Motor neuron (in vitro differentiated cells): ENCODE measurements at places on chromosomes 1 and 21. TPM values are rescaled to one million over a fixed set of nuclear protein-coding genes. Genes with fewer than 3 reads are reported as not detected.

CYP4Z1 gene
- 0.15 and 0.24 TPM in 2 replicates for total RNA-seq

EPHA2 gene
- total RNA-seq = 3.3 and 4.5 TPM in 2 replicates

CCDC185 gene
- 0.14 and 0.31 TPM in 2 replicates for total RNA-seq

PRAMEF20 gene
- 0.46 TPM in 1 of 2 replicates, not detected in the other for total RNA-seq

VHLL gene
- 0.78 and 1.6 TPM in 2 replicates for total RNA-seq

HENMT1 gene
- total RNA-seq = 2.8 and 3.1 TPM in 2 replicates

AMPD1 gene
- not detected in 2 replicates for total RNA-seq

FMN2 gene
- 27.9 and 47.7 TPM in 2 replicates for total RNA-seq

PUSL1 gene
- total RNA-seq = 24.6 and 27.7 TPM in 2 replicates

CLEC20A gene
- 0.31 TPM in 1 of 2 replicates, not detected in the other for total RNA-seq

ALG14 gene
- 1.4 and 4.1 TPM in 2 replicates for total RNA-seq

GJA8 gene
- 0.17 and 0.41 TPM in 2 replicates for total RNA-seq

TMEM269 gene
- 1.1 and 1.2 TPM in 2 replicates for total RNA-seq

ZFYVE9 gene
- 45.2 and 45.4 TPM in 2 replicates for total RNA-seq

PLA2G2C gene
- total RNA-seq = 0.11 and 0.20 TPM in 2 replicates

C1QTNF12 gene
- total RNA-seq = 0.99 and 5.5 TPM in 2 replicates

ARPC5 gene
- total RNA-seq = 670 and 690 TPM in 2 replicates

CLCA4 gene
- total RNA-seq = 0.32 and 0.41 TPM in 2 replicates

MOV10 gene
- total RNA-seq = 8.8 and 18.3 TPM in 2 replicates

TSPAN2 gene
- 5.1 TPM in 2 replicates for total RNA-seq

OR2T29 gene
- total RNA-seq = 0.38 and 0.41 TPM in 2 replicates

USH2A gene
- 0.37 and 0.50 TPM in 2 replicates for total RNA-seq

FCRL6 gene
- 0.27 and 1.2 TPM in 2 replicates for total RNA-seq

FALEC gene
- 4.1 TPM in 1 of 2 replicates, not detected in the other for total RNA-seq

MXRA8 gene
- 102 and 115 TPM in 2 replicates for total RNA-seq

MLLT11 gene
- total RNA-seq = 164 and 177 TPM in 2 replicates

ESRRG gene
- total RNA-seq = 3.7 and 8.8 TPM in 2 replicates

SPOCD1 gene
- total RNA-seq = 0.05 and 0.56 TPM in 2 replicates

LRRC39 gene
- total RNA-seq = 1.6 and 2.3 TPM in 2 replicates

VCAM1 gene
- total RNA-seq = 58.7 and 62.8 TPM in 2 replicates

OR2T11 gene
- total RNA-seq = 1.2 TPM in 1 of 2 replicates, not detected in the other

MPL gene
- not detected in 2 replicates for total RNA-seq

CD101 gene
- 4.7 and 6.1 TPM in 2 replicates for total RNA-seq

KCNT2 gene
- total RNA-seq = 0.24 and 0.45 TPM in 2 replicates

HSPG2 gene
- total RNA-seq = 17.7 and 21.3 TPM in 2 replicates

CNR2 gene
- total RNA-seq = 0.10 TPM in 1 of 2 replicates, not detected in the other

GBP7 gene
- not detected in 2 replicates for total RNA-seq
